ENCODE measurements at places on chromosomes 7 and 10. TPM values are rescaled to one million over a fixed set of nuclear protein-coding genes. Genes with fewer than 3 reads are reported as not detected.

The PPP1R17 gene
- not detected for total RNA-seq

The ADARB2 gene
- not detected for total RNA-seq

The MACC1 gene
- 0.50 TPM for total RNA-seq

The PNLIPRP3 gene
- not detected for total RNA-seq

The ATOH7 gene
- total RNA-seq = not detected

The CCL24 gene
- total RNA-seq = not detected

The RAPGEF5 gene
- 35.8 TPM for total RNA-seq

The DNAH11 gene
- 0.92 TPM for total RNA-seq

The FAM237B gene
- not detected for total RNA-seq

The ITIH5 gene
- total RNA-seq = 3.6 TPM

The NCF1 gene
- total RNA-seq = not detected

The GBF1 gene
- total RNA-seq = 50.8 TPM
